ENCODE measurements at places on chromosomes 11 and 22. TPM values are rescaled to one million over a fixed set of nuclear protein-coding genes. Genes with fewer than 3 reads are reported as not detected.

The TIMP3 gene
- 171 TPM for total RNA-seq

The BCO2 gene
- total RNA-seq = 21.1 TPM

The PGA5 gene
- not detected for total RNA-seq

GRCh38 chr11:128943428-128943976, 831 bp upstream of the TP53AIP1 start:
- DNase-seq = no peak

DNA sequence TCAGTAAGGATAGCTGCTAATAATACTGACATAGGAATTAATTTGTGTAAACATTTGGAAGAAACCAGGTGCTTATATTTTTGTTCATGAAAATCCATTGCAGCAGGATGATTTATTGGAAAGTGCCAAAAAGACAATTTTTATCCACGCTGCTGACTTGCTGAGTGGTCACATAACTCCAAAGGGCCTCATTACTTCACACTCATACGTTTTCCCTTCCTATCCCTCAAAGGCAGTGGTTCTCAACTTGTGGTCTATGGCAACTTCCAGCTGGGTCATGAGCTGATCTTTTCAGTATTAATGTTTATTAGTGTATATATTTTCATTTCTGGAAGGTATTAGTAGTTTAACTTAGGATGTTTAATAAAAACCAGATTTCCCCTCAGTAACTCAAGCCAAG, 178.1 kb downstream of the UVRAG start:
- no peak for DNase-seq

- DNase-seq = no peak
These were observed 47.3 kb upstream of the SLC5A1 start for GRCh38 chr22:31995807-31996206.

The CRYBB2 gene
- total RNA-seq = 0.82 TPM

GRCh38 chr11:130314750-130315285, at the start of gene ZBTB44:
ZBTB44 (minus strand) TSS chr11:130314917; CDS start chr11:130261873, 53,044 bp downstream.
- peak; percentile 97 for DNase-seq

The VWA5A gene
- total RNA-seq = 110 TPM

DNA sequence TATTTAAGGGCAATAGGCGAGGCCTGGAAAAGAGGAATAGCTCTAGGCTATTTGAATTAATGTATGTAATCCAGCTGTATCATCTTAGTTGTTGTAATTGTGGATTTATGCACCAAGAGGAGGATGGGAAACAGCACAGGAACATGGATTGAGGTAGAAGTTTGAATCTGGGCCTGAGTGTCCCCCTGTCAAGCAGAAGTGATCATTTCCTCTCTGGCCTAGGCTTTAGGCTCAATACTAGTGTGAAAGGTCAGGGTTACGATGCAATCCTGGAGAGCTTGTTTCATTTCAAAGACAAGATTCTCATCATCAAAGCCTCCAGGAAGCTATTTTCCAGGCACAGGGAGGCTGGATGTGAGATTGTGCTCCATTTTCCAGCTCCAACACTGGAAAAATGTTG, 77.9 kb upstream of the HSD17B12 start:
- DNase-seq = no peak

DNA sequence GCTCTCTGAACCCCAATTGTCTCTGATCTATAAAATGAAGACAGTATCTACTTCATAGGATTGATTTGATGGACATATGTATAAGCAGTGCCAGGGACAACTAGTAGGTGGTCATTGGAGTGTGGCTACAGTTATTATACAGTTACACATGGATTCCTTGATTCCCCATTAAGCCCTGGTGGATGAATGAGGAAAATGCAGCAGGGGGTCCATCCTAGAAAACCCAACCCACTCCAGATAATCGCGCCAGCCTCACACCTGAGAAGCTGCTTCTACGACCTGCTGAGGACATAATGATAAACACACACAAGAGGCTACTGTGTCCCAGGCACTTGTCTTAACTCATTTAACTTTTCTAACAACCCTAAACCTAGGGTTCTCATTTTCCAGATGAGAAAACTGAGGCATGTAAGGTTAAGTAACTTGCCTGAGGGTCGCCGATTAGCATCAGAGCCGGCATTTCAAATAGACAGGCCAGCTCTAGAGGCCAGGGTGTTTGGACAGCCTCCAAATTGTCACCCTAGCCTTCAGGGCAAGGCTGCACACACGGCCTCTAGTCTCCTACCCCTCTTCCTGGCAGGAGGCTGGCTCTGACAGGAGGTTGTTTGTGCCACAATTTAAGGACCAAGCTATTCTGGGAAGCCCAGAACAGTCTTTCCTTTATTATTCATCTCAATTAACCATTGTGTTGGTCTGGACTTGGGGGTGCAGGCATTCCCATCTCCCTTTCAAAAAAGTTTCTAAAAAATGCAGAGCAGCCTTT, 3.8 kb upstream of the C11orf91 start:
- no peak for DNase-seq

- DNase-seq = no peak
These were observed 5.8 kb upstream of the TBC1D10A start for GRCh38 chr22:30332551-30332950.

- DNase-seq = no peak
These were observed 9.6 kb upstream of the MOB2 start for GRCh38 chr11:1496091-1496760.

Data from tongue (tissue), 3 donors.